ENCODE measurements at places on chromosomes 5 and 9.

- no peak for DNase-seq
Measured at GRCh38 chr5:146193285-146193684, 10.1 kb upstream of the RBM27 start.

DNA sequence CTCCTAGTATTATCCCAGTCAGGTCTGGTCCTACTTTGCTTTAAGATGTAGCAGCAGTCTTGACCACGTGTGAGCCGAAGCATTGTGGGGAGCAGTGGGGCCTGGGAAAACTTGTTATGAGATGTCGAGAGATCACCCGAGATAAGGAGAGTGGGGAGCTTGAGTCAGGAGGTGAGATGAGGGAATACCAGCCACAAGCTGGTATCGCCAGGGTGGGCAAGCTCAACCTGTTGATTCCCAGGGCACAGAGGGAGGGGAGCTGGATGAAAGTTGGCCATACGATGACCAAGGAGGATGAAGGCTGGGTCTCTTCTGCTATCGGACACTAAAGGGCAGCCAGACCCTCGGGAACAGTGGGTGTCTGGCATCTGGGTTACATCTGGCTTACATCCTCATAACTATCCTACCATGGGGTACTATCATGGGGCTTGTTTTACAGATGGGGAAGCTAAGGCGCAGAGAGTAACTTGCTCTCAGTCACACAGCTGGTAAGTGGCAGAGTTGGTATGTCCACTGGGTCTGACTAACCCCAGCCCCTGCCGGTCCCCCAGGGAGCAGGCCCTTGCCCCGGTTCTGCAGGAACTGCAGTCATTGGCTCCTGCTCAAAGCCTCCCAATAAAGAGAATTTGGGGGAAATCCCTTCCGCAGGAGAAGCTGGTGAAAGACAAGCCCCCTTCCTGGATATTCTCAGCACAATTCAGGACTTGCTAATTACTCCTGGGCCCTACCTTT, 13.4 kb upstream of the TIFAB start:
- DNase-seq: no peak

DNA sequence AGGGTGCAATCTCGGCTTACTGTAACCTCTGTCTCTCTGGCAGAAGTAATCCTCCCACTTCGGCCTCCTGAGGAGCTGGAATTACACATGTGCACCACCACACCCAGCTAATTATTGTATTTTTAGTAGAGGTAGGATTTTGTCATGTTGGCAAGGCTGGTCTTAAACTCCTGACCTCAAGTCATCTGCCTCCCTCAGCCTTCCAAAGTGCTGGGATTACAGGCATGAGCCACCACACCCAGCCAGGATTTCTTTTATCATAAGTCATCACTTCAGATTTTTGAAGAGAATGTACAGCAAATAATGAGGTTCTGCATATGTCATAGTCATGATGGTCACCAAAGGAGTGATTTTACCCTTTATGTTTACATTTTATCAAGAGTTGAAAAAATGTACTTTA, 108.1 kb downstream of the GCNT1 start:
- DNase-seq: no peak

GRCh38 chr5:9209846-9210492, 335.9 kb downstream of the SEMA5A start:
- no peak for DNase-seq

DNA sequence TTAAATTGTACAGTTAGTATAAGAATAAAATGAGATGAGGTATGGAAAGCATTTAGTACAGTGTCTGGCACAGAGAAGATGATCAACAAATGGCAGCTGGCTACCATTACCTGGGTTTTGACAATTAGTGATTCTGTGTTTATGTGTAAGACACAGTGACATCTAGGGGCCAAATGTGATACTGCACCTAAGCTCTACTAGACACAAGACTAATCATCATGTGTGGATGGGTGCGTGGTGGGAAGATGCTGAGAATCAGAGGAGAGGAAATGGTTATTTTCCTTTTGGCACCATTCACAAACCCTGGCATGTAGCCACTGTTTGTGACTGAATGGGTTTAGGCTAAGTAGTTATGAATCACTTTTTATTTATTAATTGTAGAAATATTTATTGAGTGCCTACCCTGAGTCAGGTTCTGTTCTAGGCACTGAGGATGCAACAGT, 109.8 kb upstream of the TBC1D2 start:
- DNase-seq: peak; percentile 31

- no peak for DNase-seq
Measured at GRCh38 chr9:88477300-88477751, 57.7 kb upstream of the NXNL2 start.

- no peak for DNase-seq
Measured at GRCh38 chr5:91038180-91038808, 344.8 kb downstream of the ARRDC3 start.

- no peak for DNase-seq
Measured at GRCh38 chr5:142982821-142983200, 212.6 kb downstream of the ARHGAP26 start.

GRCh38 chr5:124065508-124065907, 553.5 kb downstream of the CSNK1G3 start:
- DNase-seq: peak; percentile 7

DNA sequence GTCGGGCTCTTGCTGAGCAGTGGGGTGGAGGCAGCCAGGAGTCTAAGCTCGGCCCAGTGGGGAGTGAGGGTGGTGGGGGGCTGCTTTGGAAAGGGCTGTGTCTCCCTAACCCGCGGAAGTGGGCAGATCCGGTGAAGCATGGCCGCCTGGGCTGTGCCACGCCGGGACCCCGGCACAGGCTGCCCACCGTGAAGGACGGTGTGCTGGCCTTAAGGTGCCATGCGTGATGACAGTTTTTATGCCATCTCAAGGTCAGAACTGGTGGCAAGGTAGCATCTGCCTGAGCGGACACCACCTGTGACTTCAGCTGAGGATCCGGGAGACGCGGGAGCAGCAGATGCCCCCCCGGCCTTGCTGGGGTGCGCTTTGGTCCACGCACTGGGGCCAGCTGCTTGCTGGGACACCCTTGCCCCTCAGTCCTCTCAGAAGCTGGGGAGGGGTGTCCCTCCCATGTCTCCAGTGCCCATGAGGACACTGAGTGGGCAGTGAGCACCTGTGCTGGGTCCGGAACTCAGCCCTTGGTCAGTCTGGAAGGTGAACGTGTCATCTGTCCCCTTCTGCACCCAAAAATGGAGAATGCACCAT, 53.9 kb downstream of the AHRR start:
- DNase-seq: no peak

GRCh38 chr5:144864118-144864517, 693.4 kb downstream of the KCTD16 start:
- DNase-seq: no peak

GRCh38 chr5:168667301-168667840, 88.2 kb upstream of the PANK3 start:
- peak; percentile 6 for DNase-seq

GRCh38 chr5:5572976-5573797, 150.7 kb downstream of the ICE1 start:
- DNase-seq: no peak

DNA sequence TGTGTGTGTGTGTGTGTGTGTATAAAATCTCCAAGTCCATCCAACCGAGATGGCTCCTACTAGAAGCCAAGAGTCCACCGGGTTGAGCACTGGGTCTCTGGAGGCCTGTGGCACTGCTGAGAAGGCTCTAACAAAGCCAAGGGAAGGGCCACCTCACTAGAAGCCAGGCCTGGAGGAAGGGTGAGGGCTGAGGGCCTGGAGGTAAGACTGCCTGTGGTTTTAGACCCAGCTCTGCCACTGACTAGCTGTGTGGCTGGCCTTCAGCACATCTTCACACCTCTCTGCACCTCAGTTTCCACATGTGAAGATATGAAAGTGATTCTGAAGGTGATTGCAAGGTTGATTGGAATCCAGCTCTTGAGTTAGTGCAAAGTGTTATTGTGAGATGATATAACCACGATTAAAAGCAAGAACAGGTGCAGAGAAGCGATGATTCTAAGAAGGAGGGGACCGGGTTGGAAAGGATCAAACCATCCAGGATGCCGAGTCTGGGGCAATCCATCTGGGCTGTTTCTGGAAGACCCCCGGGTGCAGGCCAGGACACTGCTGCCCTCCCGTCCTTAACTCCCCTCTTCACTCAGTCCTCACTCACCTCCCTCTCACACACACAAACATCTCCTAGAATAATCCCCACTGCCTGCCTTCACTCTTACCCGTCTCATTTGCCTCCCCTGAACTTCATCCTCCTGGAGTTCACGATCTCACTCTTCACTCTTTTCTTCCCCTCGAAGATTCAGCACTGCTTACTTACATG, 2.3 kb downstream of the IL4 start:
- DNase-seq: no peak

GRCh38 chr9:134968823-134969090, 51.0 kb upstream of the FCN1 start:
- no peak for DNase-seq

DNA sequence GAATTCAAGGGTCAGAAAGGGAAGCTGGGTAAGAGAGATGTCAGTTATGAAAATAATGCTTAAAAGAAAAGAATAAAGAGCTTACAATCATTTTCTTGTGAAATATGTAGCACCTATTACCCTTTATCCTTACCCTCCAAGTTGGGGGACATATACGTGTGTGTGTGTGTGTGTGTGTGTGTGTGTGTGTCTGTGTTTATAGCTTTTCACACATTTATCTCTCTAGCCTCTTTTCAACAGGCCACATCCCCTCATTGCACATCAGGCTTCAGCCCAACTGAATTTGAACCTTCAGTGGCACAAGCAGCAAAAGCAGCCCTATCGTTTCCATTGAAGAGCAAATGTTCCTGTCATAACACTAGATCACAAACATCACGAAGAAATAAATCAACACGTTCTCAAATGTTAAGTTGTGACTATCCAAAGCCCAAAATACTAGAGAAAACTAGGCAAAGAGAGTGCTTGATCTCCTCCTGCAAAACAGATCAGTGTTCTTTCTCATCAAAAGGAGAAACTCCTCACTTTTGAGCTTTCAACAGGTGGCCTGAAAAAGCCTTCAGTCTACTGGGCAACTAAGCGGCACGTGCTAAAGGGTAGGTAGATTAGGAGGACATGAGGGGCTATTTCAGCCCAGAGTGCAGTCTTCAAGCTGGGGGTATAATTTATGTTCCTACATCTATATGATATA, 416.4 kb downstream of the EFNA5 start:
- no peak for DNase-seq

DNA sequence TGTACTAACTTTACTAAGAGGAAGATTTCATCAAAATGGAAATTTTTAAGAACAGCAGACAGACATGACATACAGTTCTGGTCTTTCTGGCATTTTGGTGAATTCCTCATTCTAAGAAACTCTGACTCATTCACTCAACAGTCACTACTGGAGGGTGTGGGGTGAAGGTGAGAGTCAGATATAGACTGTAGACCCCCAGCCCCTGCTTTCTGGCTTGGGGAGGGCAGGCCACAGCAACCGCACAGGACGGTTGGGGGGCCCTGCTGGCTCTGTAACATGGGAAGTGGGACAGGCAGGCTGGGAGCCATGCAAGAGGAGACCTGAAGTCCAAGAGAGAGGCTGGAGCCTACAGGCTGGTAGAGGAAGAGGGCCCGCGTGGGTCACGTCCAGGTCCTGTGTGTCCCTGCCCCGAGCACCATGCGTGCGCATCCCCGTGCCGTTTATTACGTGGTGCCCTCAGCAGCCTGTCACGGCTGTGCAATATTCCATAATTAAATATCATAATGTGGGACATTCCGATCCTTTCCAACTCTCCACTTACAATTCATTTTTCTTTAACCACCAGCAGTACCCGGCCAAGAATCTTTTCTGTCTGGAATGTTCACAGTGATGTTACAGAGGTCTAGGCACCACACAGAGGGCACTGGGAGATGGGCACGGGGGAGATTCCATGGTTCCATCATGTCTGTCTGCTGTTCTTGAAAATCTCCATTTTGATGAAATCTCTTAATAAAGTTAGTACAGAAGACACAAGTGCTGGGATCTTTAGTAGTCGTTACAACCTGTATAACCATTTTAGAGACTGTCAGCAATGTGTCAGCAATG, 75.5 kb downstream of the SEMA4D start:
- DNase-seq: no peak

- no peak for DNase-seq
Measured at GRCh38 chr9:132945186-132946130, 1.0 kb upstream of the TSC1 start.

DNA sequence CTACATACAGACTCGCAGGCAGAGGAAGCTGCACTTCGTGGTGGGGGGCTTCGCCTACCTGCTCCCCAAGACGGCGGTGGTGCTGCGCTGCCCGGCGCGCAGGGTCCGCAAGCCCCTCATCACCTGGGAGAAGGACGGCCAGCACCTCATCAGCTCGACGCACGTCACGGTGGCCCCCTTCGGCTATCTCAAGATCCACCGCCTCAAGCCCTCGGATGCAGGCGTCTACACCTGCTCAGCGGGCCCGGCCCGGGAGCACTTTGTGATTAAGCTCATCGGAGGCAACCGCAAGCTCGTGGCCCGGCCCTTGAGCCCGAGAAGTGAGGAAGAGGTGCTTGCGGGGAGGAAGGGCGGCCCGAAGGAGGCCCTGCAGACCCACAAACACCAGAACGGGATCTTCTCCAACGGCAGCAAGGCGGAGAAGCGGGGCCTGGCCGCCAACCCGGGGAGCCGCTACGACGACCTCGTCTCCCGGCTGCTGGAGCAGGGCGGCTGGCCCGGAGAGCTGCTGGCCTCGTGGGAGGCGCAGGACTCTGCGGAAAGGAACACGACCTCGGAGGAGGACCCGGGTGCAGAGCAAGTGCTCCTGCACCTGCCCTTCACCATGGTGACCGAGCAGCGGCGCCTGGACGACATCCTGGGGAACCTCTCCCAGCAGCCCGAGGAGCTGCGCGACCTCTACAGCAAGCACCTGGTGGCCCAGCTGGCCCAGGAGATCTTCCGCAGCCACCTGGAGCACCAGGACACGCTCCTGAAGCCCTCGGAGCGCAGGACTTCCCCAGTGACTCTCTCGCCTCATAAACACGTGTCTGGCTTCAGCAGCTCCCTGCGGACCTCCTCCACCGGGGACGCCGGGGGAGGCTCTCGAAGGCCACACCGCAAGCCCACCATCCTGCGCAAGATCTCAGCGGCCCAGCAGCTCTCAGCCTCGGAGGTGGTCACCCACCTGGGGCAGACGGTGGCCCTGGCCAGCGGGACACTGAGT, 255.9 kb downstream of the SAXO1 start:
- no peak for DNase-seq

- DNase-seq: no peak
Measured at GRCh38 chr5:134398609-134399155, 13.0 kb downstream of the CDKN2AIPNL start.

- DNase-seq: no peak
Measured at GRCh38 chr5:40962207-40962955, 53.1 kb downstream of the C7 start.

DNA sequence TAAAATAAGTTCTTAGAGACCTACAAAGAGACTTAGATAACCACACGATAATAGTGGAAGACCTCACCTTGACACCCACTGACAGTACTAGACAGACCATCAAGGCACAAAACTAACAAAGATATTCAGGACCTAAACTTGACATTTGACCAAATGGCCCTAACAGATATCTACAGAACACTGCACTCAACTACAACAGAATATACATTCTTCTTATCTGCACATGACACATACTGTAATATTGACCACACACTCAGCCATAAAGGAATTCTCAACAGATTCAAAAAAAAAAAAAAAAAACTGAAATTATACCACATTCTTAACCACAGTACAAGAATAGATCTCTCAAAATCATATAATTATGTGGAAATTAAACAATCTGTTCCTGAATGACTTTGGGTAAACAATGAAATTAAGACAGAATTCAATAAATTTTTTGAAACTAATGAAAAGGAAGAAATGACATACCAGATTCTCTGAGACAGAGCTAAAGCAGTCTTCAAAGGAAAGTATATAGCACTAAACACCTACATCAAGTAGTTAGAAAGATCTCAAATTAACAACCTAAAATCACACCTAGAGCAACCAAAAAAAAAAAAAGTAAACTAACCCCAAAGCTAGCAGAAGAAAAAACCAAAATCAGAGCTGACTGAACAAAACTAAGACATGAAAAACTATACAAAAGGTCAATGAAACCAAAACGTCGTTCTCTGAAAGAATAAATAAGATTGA, 362.3 kb upstream of the POU5F2 start:
- DNase-seq: no peak

All from NCI-H524 (cell line).